Sciatic nerve (tissue), 2 donors: ENCODE measurements at places on chromosomes 4 and X.

- no peak for DNase-seq
Measured at GRCh38 chr4:110154582-110154981, 43.8 kb downstream of the ELOVL6 start.

DNA sequence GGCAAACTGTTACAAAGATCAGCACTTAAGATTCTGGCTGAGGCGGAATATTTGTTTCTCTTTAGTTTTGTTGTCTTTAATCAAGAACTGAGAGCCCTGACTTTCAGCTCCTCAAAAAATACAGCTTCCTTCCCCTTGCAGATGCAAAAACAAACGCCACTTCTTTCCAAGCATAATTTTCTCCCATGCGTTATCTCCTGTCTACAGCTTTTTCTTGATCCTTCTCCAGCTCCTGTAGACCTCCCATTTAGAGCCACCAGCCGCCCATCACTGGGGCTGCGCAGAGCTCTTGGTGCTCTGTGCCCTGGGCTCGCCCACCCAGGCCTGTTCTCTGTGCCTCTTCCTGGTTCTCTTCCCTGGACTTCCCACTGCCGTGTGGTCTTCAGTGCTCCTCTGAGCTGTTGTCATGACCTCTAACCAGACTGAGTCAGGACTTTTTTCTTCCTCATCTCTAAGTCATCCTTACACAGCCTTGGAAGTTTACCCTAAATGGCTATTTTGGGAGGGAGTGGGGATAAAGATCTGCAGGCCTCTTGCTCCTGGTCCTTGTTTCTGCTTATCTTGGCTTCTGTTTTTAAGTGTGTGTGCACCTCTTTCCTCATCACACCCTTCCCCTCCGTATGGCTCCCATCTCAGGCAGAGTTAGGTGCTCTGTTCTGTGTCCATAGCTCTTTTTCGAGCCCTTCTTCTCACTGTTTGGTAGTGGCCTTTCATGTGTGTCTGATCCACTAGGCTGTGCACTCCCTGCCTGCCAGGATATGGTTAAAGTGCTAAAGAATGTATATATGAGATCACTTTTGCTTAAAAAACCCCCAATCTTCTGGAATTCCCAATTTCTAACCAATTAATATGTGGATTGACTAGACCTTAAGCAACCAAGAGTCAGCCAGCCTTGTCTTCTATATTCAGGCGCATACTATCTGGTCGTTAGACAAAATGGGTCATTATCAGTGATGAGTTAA lies 122.5 kb downstream of the PTTG2 start:
- no peak for DNase-seq

GRCh38 chr4:181166742-181167399 lies 1076.3 kb upstream of the TENM3 start:
- DNase-seq: no peak

- no peak for DNase-seq
Measured at GRCh38 chr4:48490012-48490679, at the start of gene ZAR1. ZAR1 (plus strand) TSS chr4:48490252; CDS start chr4:48490292, 40 bp downstream.
